ENCODE measurements at places on chromosomes 2 and 18.
A peak's percentile ranks its signal among the peaks of the same experiment; 100 is the strongest.

- DNase-seq = no peak
Observed at GRCh38 chr2:140994856-140995255, 1136.0 kb downstream of the LRP1B start.

DNA sequence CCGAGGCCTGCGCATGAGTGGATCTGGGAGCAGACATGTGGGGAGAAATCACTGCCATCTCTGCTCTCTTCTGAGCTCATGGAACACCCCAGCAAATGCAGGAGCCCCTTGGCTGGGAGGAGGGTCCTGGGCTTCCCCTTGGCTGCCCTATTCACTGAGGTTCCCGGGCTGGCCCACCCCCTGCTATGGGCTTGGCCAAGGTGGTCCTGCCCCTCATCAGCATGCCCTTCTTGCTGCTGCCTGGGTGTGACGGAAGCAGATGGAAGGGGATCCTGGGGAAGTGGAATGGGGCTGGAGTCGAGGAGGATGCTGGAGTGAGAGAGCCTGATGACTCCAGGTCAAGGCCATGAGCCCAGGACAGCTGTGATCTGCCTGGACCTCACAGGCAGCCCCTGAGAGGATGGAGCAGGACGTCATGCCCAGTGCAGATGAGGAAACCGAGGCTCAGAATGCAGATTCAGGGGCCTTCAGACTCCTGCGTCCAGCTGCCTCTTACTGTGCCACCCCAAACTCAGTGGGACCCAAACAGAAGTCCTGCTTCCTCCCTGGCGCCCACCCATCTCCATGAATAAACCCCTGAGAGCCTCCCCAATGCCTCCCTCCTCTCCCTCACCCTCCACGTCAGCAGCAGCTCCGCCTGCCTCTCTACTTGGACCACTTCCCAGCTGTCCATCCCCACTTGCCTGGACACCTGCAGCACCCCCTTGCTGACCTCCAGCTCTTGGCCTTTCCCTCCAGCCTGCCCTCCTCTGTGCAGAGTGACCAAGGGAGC lies 4.0 kb downstream of the SNED1 start:
- no peak for DNase-seq

DNA sequence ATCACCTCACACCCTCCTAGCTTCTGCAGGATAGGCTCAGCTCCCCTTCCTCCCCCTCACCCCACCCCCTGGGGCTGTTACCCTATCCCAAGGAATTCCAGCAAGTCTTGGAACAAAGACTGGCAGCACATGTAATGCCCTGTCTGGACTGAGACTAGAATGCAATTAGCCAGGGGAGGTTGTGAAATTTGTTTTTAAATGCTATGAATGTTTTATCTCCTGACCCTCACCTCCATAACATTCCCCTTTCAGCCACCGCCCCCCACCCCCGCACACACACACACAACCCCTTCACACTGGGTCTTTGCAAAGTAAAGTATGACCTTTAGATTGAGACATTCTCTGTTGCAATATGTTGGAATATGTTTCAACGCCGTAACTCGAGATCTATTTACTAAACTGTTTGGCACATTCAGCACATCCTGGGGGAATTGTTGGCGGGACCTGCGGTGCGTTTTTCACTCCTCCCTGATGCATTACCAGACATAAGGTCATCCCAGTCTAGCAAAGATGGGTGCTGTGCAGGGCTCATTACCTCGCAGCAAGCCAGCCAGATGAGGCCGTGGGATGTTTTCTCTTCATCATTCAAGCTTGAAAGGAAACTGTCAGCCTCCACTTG lies 290.7 kb upstream of the SLC14A2 start:
- DNase-seq = peak; percentile 85

DNA sequence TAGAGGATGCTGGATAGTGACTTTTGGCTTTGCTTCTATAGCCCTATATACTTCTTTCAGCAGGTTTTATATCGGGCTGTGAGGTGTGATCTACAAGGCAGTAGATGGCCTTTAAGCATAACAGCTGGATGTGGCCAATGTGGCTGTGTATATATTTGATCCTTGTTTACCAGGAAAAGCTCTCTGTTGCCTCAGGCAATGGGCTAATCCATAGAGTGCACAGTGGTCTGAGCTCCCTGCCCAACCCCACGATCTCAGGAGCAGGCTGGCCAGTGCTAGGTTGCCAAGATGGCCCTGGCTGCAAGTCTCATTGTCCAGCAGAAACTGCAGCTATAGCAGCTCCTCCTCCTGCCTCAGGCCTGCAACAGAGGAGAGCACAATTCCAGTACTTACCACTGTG lies 72.3 kb upstream of the SPHKAP start:
- DNase-seq = no peak

- no peak for DNase-seq
Observed at GRCh38 chr2:112688086-112688880, 32.5 kb upstream of the NT5DC4 start.

DNA sequence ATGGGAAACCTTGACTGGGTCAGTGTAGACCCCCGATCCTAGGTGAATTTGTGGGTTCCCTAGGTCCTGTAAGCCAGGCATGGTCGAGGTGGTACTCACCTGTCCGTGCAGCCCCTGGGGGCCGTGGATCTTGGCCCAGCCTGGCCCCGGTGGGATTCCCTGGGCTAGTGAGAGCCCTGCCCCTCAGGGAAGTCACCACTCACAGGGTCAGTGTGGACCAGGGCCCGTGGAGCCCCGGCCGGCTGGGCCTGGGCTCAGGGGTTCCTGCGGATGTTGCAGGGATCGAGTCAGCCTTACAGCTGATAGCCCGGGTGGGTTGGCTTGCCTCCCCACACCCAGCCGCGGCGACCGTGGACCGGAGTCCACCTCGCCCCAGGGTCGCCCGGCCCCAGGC lies 528 bp downstream of the ATG9A start:
- no peak for DNase-seq

DNA sequence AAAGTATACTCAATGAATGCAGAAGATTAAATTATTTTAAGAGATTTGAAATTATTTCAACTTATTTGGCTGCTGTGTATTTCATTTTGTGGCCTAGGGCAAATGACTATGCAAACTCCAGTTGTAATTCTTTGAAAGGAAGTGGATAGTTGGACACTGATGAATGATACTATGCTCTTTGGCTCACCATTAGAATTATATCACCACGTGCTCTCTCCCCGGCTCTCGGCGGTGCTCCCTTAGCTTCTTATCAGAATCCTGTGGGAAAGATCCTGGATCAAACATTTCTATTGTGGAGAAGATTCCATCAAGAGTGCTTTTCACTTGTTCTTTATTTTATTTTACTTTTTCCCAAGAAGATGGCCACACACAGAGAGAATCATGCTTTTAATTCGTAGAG lies 55.2 kb downstream of the ADCYAP1 start:
- no peak for DNase-seq

DNA sequence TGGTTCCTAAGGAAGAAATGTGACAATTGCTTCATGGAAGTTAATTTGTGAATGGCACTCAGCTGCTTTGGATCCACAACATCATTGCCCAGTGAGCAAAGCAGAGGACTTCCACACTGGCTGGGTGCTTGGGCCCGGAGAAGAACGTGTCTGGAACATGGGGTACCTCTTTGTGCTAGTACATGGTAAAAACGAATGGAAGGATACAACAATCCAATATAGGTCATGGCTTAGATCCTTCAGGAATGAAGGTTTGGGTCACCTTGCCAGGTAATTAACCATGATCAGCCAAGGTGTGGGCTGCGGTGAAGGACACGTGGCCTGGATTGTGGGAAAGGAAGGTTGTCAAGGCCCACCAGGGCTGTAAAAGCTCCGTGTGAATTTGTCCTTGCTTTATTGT lies 245.9 kb upstream of the HS6ST1 start:
- DNase-seq = no peak

DNA sequence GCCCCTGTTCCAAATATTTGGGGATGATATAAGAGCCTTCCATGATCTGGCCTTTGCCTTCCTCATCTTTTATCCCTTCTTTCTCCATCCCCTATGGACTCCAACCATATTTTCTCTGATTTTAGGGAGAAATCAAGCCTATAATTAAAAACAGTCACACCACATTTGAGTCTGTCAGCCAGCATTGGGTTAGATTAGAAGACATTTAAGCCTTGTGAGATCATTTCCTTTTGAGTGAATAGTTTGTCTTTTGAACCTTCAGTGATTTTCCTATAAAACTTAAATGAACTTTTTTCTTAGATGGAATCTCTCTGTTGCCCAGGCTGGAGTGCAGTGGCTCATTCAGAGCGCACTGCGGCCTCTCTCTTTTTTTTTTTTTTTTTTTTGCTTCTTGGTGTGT lies 7.6 kb upstream of the C18orf32 start:
- DNase-seq = peak; percentile 45

GRCh38 chr2:182321096-182321495 lies 105.7 kb downstream of the PDE1A start:
- no peak for DNase-seq

- DNase-seq = no peak
Observed at GRCh38 chr2:106584304-106584954, 97.3 kb downstream of the CD8B2 start.

- DNase-seq = no peak
Observed at GRCh38 chr2:70979626-70980025, 1.2 kb downstream of the ANKRD53 start.

- no peak for DNase-seq
Observed at GRCh38 chr18:7926526-7926925, 359.4 kb downstream of the PTPRM start.

DNA sequence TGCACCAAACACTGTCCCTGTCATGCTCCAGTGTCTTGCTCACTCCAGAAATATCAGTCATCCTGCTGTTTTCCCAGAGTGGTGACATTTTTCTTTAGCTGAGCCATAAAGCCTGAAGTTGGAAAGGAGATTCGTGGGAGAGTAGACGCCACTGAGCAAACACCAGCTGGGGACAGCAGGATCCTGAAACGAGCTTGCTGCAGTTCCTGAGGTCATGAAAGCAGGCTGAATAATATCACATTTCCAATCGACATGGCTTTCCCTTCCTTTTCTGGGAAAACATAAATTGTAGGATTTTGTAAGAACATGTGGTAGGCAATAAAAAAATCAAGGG lies 276.4 kb downstream of the CDCA7 start:
- DNase-seq = peak; percentile 13

GRCh38 chr18:58335223-58335622 lies 291.2 kb downstream of the NEDD4L start:
- DNase-seq = no peak

DNA sequence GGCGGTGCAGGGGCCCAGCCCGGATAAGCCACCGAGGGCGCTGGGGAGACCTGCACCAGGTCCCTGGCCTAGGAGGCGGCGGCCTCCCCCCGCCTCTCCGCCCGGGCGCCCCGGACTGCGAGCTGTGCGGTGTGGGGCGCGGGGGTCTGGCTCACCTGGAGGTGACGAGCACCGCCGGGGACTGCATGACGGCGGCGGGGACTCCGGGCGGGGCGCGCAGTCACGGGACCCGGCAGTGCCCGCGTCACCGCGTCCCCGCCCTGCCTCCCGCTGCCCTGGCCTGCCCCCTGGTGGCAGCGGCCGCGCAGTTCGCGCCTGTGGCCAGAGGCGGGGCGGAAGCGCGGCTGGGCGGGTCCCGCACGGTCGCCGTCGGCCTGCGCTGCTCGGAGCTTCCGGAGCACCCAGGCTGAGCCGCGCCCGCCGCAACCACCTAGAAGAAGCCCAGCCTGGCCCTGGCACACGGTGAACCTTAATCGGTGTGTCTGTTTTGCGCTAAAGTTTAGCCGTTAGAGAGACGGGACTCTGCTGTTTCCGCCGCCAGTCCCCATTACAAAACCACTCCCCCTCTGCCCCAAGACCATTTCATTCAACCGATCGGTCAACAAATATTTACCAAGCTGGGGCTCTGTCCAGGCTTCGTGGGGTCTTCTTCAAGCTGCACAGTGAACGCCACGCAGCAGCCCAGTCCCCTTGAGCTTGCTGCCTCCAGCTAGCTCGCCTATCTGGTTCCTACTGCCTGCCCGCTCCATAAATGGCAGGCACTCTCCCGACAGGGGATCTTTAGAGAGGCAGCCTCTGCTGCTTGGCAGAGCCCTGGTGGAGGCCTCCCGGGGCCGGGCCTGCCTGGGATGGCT lies at the start of gene HS1BP3:
TSS of gene HS1BP3 (minus strand) at position 222 of the 854 bp plus-strand sequence. CDS start at position 187, 35 bp downstream.
- DNase-seq = peak; percentile 99

GRCh38 chr2:66030553-66030952 lies 404.4 kb upstream of the MEIS1 start:
- DNase-seq = no peak

DNA sequence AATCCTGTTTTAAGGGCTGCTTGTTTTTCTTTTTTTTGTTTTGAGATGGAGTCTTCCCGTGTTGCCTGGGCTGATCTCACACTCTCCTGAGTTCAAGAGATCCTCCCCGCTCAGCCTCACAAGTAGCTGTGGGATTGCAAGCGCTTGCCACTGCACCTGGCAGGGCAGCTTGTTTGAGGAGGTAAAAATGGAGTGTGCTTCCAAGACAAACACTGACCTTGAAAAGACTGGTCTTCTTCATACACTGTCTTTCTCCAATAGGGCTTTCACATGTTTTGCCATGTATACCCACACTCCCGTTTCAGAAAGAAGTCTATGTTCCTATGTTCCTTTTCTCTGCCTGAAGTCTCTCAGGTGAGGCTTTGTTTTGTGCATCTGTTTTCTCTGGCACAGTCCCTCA lies 32.6 kb upstream of the LDAH start:
- DNase-seq = no peak

GRCh38 chr18:42614619-42615293 lies 500.7 kb downstream of the RIT2 start:
- no peak for DNase-seq

DNA sequence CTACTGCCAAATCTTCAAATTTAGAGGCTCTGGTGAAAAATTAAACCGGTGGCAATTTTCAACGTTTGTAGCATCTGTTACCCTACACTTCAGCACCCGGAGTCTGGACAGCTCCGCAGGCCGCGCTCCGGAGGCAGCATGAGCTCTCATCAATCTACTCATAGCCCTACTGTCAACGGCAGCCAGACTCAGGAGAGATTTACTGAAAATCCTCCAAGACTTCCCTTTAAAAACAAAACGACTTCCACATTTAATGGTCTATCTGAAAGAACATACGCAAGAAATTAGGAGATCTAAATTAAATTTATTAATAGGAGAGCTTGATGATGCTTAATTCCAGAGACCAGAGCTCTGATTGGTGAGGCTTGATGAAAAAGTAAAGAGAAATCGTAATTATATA lies 970 bp upstream of the ADCYAP1 start:
- DNase-seq = peak; percentile 55

DNA sequence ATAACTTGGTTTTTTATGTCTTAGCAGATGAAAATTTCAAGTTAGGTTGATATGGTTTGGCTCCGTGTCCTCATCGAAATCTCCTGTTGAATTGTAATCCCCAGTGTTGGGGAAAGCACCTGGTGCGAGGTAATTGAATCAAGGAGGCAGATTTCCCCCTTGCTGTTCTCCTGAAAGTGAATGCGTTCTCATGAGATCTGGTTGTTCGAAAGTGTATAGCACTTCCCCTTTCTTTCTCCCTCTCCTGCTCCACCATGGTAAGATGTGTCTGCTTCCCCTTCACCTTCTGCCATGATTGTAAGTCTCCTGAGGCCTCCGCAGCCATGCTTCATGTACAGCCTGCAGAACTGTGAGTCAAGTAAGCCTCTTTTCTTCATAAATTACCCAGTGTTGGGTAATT lies 242.1 kb upstream of the TNP1 start:
- no peak for DNase-seq

- no peak for DNase-seq
Observed at GRCh38 chr18:56248610-56249235, 389.7 kb downstream of the TXNL1 start.
